ENCODE measurements at places on chromosomes 7 and 10.

DNA sequence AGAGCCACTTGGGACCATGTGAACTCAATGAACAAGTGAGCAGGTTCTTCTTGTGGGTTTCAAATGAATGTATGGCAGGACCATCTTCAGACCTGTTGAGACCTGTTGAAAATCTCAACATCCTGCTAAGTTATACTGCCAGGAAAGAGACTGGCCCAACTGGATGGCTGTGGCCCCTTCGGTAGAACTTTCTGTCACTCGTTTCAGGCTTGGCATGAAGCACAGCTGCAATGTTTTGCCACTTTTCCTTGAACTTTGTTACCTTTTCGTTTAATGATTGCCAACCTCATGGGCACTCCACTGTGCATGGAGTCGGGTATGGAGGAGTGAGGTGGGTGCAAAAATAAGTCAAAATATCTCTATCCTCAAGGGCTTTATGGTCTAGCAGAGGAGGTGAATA lies 36.7 kb upstream of the SLC35B4 start:
- DNase-seq = no peak

GRCh38 chr10:117007080-117007479 lies 2.1 kb upstream of the SHTN1 start:
- DNase-seq = peak; percentile 52

- no peak for DNase-seq
Observed at GRCh38 chr7:621572-622285, 102.1 kb upstream of the PDGFA start.

DNA sequence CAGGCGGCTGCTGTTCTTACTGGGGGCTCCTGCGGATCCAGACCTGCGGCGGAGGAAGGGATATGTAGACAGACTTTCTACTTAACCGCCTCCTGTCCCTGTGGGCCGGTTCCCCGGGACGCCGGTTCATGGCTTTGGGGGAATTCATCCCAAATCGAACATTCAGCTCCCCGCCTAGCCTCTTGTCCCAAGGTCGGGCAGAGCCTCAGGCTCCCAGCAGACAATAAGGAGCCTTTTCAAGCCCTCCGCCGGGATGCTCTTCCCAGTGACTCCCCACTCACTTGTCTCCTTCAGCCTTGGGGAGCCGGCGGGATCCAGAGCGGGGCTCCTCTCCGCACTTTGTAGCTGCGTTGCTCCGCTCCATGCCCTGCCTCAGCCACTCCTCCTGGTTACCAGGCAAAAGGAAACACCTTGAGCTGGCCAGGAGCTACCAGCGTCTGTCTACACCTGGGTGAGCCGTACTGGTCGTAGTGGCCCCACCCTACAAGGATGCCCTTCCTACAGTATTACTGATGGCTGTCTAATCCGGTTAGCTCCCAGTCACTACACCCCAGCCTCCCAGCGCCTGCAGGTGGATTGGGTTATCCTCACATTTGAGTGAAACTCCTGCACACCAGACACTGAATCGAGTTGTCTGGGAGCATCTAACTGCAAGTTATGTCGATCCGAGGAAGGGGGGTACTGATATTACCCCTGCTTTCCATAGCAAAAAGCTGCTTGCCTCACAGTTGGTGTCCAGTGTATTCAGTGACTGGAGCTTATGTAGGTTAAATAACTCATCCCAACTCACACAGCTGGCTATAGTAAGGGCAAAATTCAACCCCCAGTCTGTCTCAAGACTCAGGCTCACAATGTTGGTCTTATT lies at the start of gene C10orf95:
C10orf95 (minus strand) TSS at position 439 of the 865 bp plus-strand sequence. CDS start 450 bp downstream, outside the sequence.
- no peak for DNase-seq

DNA sequence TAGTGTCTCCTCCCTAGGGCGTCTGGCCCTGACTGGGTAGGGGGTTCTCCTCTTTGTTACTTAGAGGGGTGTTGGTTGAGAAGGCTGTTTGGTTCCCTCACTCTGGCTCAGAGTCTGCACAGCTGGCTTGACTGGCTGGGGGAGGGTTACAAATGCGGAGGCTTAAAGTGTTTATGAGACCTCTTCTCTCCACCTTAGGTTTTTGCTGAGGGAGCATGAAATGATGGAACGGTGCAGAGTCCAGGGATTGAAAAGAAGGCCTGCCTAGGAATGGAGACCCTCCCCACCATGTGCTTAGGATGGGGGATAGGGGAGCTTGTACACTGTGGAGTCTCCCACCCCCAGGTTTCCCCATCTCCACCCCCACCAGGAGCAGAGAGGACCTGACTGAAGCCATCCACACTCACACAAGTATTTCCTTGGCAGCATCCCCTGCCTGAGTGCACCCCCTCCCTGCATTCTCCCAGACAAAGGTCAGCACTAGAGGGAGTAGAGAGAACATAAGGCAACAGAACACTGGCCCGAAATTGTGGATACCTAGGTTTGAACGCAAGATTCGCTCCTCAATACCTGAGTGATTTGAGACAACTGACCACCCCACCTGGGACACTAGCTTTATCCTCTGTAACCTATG lies 1.7 kb upstream of the LDB1 start:
- no peak for DNase-seq

- DNase-seq = peak; percentile 83
Observed at GRCh38 chr7:143279186-143280098, 5.3 kb upstream of the TMEM139 start.

DNA sequence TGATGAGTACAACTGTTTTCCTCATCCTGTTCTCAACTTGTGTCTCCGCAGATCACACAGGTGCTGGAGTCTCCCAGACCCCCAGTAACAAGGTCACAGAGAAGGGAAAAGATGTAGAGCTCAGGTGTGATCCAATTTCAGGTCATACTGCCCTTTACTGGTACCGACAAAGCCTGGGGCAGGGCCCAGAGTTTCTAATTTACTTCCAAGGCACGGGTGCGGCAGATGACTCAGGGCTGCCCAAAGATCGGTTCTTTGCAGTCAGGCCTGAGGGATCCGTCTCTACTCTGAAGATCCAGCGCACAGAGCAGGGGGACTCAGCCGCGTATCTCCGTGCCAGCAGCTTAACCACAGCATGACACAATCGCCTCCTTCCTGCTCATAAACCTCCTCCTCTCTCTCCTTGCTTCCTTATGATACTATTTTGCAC lies 126.7 kb upstream of the PRSS58 start:
- no peak for DNase-seq

- no peak for DNase-seq
Observed at GRCh38 chr7:141864765-141865447, 23.6 kb upstream of the PRSS37 start.

- no peak for DNase-seq
Observed at GRCh38 chr7:36205803-36206202, 52.7 kb downstream of the EEPD1 start.

DNA sequence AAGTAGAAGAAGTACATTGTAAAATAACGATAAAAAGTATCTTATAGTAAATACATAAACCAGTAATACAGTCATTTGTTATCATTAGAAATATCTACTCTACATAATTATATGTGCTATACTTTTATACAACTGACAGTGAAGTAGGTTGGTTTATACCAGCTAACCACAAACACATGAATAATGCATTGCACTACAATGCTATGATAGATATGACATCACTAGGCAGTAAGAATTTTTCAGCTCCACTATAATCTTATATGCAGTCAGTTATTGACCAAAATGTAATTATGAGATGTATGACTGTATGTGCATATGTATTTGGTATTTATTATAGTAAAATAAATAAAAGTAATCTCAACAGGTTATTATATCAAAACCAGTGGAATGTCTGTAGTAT lies 23.4 kb upstream of the SGCE start:
- DNase-seq = no peak

- DNase-seq = peak; percentile 49
Observed at GRCh38 chr7:23469150-23469960, 936 bp downstream of the IGF2BP3 start.

GRCh38 chr10:52649511-52649910 lies 123.1 kb downstream of the MBL2 start:
- no peak for DNase-seq

- no peak for DNase-seq
Observed at GRCh38 chr10:50381642-50382041, 130.3 kb upstream of the ASAH2 start.

- no peak for DNase-seq
Observed at GRCh38 chr10:101244321-101245050, 15.2 kb upstream of the LBX1 start.

- DNase-seq = no peak
Observed at GRCh38 chr7:108375668-108376067, 80.6 kb downstream of the NRCAM start.

GRCh38 chr7:106883456-106884026 lies 18.5 kb downstream of the PIK3CG start:
- DNase-seq = no peak

- DNase-seq = no peak
Observed at GRCh38 chr10:108597031-108597430, 1326.3 kb downstream of the XPNPEP1 start.

DNA sequence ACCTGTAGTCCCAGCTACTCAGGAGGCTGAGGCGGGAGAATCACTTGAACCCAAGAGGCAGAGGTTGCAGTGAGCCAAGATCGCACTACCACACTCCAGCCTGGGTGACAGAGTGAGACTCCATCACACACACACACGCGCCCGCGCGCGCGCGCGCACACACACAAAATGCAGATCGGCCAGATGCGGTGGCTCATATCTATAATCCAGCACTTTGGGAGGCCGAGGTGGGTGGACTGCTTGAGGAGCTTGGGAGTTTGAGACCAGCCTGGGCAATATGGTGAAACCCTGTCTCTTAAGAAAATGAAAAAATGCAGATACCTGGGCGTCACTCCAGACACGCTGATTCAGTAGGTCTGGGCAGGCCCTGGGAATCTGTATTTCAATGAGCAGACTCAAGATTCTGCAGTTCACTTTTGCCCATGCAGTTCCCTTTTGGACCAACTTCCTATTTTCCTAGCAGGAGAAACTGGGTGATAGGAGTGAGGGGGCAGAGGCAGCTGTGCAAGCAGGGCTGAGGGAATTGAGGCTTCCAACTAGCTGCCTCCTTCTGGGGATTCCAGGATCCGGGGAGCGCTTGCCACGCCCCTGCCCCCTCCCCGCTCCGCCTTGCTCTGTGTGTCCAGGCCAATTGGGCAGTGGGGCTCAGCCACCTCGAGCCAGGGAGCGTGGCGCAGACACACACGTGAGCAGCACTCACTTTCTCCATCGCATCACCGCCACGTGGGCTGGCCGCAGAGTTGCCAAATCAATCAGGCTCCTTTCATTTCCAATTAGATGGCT lies 173.6 kb downstream of the SH3PXD2A start:
- no peak for DNase-seq

DNA sequence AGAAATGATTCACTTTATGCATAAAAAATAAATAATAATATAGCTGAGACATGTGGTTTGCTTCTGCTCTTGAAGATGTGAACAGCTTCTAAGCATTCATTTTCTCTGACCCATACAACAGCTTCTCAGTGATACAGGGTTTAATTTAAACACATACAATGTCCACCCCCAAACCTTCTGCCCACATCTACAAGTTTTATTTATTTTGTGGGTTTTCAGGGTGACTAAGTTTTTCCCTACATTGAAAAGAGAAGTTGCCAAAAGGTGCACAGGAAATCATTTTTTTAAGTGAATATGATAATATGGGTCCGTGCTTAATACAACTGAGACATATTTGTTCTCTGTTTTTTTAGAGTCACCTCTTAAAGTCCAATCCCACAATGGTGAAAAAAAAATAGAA lies 17.2 kb downstream of the INHBA start:
- peak; percentile 62 for DNase-seq

DNA sequence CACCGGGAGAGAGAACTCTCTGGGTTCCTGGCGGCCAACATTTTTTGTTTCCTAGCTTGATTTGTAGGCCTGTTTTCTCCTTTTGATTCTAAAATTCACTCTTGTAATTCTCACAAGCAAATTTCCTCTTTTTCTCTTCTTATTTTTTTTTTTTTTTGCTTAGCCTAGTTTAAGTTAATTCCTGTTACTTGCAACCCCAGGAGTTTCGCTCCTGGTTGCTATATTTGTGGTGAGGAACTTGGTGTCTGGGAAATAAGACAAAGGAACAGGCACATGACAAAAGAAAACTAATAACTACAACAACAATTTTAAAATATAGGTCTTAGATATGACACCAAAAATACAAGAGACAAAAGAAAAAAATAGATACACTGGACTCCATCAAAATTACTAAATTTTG lies 6.7 kb downstream of the AOAH start:
- no peak for DNase-seq

DNA sequence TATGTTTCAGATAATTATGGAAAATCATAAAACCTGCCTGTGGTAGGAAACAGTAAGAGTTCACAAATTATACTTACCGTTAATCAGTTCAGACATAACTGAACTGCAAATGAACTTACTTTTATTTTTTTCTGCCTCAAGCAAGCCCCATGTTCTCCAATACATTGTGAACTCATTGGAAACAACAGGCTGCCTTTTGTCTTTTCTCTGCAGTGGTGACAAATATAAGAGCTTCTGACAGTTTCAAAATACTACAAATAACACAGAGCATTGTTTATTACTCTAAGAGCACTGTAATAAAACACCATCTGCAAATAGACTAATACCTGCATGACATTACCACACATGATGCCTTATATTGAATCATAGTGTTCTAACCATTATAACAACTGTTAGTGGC lies 94.0 kb upstream of the CDCA7L start:
- DNase-seq = no peak

DNA sequence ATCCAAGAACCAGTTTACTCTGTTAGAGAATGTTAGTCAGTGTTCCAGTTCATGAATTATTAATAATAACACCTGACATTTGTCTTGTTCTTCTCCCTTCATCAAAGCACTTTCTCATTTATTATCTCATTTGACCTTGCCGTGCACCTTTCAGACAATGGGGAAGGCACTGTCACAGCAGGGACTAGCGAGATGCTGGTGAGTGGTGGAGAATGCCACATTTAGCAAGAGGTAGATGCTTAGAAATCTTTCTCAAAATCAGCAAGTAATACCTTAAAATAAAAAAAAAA lies 34.2 kb upstream of the XRCC2 start:
- DNase-seq = no peak

GRCh38 chr7:99314504-99314903 lies 11.2 kb upstream of the ARPC1A start:
- no peak for DNase-seq

DNA sequence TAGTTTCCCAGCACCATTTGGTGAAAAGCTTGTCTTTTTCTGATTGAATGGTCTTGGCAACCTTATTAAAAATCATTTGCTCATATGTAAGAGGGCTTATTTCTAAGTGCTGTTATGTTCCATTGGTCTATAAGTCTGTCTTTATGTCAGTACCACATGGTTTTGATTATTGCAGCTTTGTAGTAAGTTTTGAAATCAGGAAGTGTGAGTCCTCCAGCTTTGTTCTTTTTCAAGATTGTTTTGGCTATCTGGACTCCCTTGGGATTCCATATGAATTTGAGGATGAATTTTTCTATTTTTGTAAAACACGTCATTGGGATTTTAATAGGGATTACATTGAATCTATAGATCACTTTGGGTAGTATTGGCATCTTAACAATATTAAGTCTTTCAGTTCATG lies 5.4 kb downstream of the KIF11 start:
- no peak for DNase-seq

DNA sequence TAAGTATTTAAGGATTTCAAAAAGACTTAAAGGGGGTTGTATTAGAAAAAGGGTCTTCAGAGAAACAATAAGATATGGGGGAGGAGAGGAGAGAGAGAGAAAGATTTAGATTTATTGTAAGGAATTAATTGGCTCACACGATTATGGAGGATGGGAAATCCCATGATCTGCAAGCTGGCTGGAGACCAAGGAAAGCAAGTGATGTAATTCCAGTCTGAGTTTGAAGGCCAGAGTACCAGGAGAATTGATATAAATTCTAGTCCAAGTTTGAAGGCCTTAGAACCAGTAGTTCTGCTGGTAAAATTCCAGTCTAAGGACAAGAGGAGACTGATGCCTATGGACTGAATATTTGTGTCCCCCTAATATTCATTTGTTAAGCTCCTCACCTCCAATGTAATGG lies 20.6 kb upstream of the SLC13A1 start:
- peak; percentile 50 for DNase-seq

GRCh38 chr7:151181011-151181431 lies 6.0 kb downstream of the ASB10 start:
- DNase-seq = no peak

All from lung microvascular endothelial cell (primary cell).